ENCODE measurements at places on chromosomes 7 and 10. TPM values are rescaled to one million over a fixed set of nuclear protein-coding genes. Genes with fewer than 3 reads are reported as not detected.
A peak's percentile ranks its signal among the peaks of the same experiment; 100 is the strongest.

The VOPP1 gene
- 20.5 TPM for total RNA-seq

The PRSS37 gene
- not detected for total RNA-seq

The OR2A1 gene
- 0.42 TPM for total RNA-seq

The FANK1 gene
- not detected for total RNA-seq

The ADAM22 gene
- total RNA-seq, result 3.6 TPM

The CALHM3 gene
- total RNA-seq, result not detected

The HMX2 gene
- total RNA-seq, result not detected

The MRPS33 gene
- total RNA-seq, result 18.6 TPM

The APBB1IP gene
- 6.9 TPM for total RNA-seq

The SEMA4G gene
- 1.9 TPM for total RNA-seq

The NKX1-2 gene
- not detected for total RNA-seq

GRCh38 chr7:50262916-50263690 is 41.4 kb upstream of the IKZF1 start:
- ATAC-seq, result no peak

DNA sequence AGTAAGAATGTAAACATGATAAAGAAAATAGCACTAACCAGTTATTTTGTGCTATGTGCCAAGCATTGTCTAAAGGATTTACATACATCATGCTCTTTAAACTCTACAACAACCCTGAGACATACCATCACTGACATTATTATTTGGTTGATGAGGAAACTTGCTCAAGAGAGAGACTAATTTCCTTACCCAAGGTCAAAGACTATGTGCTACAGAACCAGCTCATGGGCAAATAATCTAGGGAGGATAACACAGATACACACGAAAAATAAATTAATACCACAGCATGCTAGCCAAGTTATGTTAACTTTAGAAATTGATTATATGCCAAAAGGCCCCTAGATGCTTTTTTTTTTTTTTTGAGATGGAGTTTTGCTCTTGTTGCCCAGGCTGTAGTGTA is 2.7 kb downstream of the ANKRD16 start:
- no peak for ATAC-seq

DNA sequence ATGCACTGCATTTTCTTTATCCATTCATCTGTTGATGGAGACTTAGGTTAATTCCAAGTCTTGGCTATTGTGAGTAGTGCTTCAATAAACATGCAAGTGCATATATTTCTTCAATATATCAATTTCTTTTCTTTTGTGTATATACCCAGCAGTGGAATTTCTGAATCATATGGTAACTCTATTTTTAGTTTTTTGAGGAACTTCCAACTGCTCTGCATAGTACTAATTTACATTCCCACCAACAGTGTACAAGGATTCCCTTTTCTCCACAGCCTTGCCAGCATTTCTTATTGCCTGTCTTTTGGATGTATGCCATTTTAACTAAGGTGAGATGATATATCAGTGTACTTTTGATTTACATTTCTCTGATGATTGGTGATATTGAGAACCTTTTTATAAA is 145.2 kb downstream of the LYZL1 start:
- ATAC-seq, result no peak

DNA sequence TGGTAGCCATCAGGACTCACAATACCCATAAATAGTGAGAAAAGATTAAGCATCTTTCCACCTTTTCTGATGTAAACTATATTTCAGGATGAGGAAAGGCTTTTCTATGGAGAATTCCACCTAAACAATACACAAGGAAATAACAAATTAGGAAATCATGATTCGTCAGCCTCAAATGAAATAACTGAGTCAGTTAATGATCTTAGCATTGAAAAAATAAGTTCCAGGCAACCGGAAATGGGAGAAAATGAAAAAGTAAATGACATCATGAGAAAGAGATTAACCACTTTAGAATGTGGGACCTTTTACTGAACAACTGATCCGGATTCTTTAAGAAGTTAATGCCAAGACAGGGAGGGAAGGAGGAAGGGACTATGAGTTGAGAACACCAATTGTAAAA is 742.3 kb downstream of the TNS3 start:
- ATAC-seq, result no peak

- no peak for ATAC-seq
Measured at GRCh38 chr10:63430091-63430998, 35.4 kb downstream of the JMJD1C start.

- ATAC-seq, result no peak
Measured at GRCh38 chr7:121796936-121797656, 75.9 kb upstream of the PTPRZ1 start.

GRCh38 chr7:127245607-127246006 is 7.1 kb downstream of the GRM8 start:
- ATAC-seq, result no peak

DNA sequence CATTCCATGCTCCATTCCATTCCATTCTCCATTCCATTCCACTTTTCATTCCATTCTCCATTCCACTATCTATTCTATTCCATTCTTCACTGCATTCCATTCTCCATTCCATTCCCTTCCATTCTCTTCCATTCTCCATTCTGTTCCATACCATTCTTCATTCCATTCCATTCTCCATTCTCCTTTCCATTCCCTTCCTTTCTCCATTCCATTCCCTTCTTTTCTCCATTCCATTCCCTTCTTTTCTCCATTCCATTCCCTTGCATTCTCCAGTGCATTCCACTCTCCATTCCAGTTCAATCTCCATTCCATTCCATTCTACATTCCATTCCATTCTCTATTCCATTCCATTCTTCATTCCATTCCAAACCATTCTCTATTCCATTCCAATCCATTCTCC is 80.3 kb downstream of the NSUN6 start:
- ATAC-seq, result no peak

DNA sequence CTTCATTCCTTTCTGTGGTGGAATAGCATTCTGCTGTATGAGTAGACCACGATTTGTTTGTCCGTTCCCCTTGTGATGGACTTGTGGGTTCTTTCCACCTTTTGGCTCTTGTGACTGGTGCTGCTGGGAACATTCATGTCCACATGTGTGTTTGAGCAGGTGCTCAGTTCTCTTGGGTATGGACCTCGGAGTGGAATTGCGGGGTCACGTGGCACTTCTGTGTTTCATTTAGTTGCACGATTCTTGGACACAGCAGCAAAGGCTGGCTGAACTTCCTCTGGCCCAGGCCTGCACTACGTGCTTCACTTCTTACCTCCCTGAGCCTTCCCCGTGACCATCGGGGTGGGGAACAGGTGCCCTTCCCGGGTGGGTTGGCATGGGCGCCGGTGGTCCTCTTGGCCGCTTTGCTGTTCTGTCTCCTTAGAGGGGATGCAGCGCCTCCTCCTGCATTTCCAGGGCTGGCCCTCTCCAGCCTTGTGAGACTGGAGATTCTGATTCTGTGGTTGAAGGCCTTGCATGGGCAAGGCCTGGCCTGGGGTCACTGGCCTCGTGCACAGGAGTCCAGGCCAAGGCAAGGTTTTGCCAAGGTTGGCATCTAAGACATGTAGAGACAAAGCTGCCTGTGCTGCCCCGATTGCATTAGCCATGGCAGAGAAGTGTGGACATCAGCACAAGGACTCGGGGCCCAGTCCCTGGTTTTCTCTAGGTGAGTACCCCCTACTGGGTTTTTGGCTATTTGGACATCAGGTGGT is 25.1 kb downstream of the DOCK1 start:
- ATAC-seq, result no peak

GRCh38 chr7:2306688-2307087 is 7.6 kb downstream of the SNX8 start:
- no peak for ATAC-seq

GRCh38 chr10:21314906-21315644 is 210.4 kb downstream of the SKIDA1 start:
- ATAC-seq, result peak; percentile 44

GRCh38 chr10:75073442-75073841 is 38.0 kb upstream of the SAMD8 start:
- no peak for ATAC-seq

DNA sequence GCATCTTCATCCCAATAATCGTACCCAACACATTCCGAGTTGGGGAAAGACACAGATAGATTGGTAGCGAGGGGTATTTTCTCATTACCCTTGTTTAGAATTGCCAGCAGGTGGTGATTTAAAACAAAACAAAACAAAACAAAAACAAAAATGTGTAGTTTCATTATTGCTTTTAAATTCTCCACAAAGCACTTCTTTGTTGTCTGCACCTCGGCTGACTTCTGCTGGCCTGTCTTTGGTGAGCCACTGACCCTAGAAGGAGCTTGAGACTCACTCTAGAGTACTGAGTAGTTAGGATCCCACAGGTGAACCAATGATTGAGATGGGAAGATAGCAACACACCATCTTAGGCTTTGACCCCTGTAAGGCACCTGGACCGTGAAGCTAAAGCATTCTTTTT is 105.4 kb upstream of the BET1 start:
- ATAC-seq, result no peak

- peak; percentile 39 for ATAC-seq
Measured at GRCh38 chr7:33874943-33875342, 30.4 kb upstream of the BMPER start.

GRCh38 chr7:20696803-20697333 is 81.4 kb downstream of the ABCB5 start:
- no peak for ATAC-seq

GRCh38 chr10:35426657-35427056 is 90.3 kb downstream of the CCNY start:
- no peak for ATAC-seq

DNA sequence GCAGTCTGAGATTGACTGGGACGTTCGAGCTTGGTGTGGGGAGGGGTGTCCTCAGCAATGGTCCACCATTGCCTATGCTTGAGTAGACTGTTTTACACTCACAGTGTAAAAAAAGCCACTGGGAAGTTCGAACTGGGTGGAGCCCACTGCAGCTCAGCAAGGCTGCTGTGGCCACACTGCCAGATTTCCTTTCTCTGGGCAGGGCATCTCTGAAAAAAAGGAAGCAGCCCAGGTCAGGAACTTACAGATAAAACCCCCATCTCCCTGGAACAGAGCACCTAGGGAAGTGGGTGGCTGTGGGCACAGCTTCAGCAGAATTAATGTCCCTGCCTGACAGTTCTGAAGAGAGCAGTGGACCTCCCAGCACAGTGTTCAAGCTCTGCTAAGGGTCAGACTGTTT is 80.3 kb downstream of the BICC1 start:
- no peak for ATAC-seq

- no peak for ATAC-seq
Measured at GRCh38 chr7:101749891-101750290, 67.5 kb upstream of the CUX1 start.
